ENCODE measurements at places on chromosomes 3 and 15.

DNA sequence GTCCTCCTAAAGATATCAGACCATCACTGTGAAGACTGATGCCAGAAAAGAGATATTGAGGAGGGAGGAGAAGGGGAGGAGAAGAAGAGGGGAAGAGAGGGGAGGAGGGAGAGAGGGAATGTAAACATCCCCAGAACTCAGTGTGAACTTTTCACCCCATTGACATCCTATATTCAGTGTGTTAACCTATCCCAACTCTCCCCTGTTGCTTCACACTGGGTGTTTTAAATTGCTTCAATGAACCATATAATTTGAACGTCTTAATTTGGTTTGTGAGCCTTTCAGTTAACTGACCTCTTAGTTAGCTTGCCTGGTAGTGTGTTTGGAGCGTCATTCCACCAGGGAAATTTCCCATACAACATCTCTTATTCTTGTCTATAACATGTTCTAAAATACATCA lies 29.8 kb upstream of the PTPRG start:
- DNase-seq = no peak

DNA sequence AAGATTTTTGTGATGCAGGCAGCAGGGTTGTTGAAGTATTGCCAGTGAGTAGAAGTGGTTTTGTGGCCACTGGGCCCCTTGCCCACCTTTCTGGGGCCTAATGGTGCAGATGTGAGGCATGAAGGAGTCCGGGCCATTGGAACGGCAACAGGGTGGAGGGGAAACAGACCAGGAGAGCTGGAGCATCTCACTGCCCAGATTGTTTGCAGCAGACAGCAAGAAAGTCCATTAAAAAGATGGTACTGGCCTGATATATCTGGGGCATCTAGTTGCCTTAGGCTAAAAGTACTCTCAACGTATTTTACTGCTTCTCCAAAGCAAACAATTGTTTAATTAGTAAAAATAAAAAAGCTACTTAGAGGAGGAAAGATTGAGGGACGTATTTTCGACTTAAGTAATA lies 298.4 kb downstream of the SATB1 start:
- DNase-seq = no peak

DNA sequence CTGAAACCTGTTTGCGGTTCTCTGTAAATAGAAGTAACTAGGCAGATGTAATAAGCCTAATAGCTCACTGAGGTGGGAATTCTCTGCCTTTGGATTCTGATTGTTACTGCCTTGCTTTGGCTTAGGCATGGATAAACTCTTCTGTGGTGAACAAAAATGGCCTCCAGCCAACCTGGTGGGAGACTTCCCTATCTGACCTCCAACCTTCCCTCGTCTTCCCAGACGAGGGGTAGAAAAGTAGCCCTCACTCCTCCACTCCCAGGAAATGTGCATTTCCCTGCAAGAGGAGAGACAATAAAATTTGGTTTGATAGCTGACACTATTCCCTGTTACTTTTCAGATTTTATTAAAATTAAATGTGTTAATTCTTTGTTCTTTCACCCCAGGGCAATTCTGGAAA lies 606 bp upstream of the CD96 start:
- DNase-seq = no peak

GRCh38 chr3:32340611-32341365 lies 50.9 kb upstream of the CMTM7 start:
- DNase-seq = no peak

DNA sequence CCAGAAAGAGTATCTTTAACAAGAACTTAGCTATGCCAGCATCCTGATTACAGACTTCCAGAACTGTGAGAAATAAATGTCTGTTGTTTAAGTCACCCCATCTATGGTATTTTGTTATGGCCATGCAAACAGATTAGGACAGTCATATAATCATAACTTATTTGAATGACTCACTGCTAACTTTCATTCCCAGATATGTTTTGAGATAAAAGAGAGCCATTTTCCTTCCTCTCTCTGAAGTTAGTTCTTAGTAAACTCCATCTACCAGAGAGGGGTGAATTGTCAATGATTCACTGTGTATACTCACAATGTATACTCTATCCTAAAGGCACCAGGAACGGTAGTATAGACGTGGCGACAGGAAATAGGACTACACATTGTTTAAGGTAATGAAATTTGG lies 179.4 kb upstream of the DPH6 start:
- DNase-seq = no peak

- DNase-seq = no peak
Observed at GRCh38 chr15:88674661-88675060, 35.8 kb downstream of the ISG20 start.

DNA sequence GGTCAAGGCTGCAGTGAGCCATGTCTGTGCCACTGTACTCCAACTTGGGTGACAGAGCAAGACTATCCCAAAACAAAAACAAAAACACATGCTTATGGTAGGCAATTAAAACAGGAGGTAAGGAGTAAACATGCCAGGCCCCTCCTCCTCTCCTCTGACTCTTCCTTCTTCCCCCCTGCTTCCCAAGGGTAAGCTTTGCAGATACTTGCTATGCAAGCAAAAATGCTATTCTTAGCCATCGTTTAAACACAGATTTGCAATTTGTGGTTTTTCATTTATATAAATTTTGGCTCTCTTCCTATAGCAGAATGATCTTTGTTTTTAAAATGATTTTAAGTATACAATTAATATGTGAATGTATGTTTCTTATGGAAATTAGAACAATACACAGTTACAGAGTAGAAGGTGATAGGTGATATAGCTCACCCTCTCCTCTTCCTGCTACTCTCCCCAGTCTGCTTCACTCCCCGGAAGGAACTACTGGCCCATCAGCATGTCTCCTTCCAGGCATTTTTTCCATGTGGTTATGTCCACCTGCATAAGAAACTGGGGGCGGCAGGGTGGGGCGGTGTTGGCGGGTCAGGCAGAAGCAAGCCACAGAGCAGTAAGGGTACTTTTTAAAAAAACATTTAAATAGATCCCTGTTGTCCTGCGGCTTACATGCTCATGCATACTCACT lies 42.1 kb downstream of the IGF1R start:
- no peak for DNase-seq

GRCh38 chr15:79430901-79431635 lies 1.1 kb upstream of the MINAR1 start:
- no peak for DNase-seq

DNA sequence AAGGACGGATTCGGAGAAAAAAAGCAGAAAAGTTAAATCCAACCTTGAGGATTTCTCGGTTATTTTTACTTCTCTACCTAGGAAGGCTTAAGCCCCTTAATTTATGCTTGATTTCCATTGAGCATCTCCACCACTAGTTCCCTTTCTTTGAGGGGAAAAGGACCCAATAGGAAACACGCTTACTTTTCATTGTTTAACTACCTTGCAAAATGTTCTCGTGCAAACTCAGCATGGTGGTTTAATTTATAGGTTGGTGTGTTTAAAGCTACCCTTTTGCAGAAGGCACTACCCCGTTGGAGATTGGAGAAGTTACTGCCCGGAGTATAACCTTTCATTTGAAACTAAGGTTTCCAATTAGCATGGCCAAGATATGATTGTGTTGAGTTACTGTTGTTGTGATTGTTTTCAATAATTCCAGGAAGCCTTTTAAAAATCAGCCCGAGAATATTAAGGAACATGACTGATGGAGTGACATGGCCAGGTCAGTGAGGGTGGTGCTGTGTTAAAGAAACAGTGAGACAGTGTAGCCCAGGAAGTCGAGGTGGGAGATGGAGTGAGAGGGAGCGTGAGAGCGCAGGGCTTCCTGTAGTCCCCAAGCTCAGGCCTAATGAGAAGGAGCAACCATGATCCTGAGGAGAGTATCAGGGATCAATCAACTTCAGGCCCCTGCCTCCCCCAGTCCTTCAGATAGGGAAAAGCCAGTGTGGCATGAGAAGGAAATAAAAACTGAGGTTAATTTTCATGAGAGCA lies 76.6 kb downstream of the AQP9 start:
- DNase-seq = no peak

GRCh38 chr3:62065985-62066693 lies 307.2 kb downstream of the FEZF2 start:
- no peak for DNase-seq

GRCh38 chr3:48588230-48588629 lies 6.9 kb downstream of the COL7A1 start:
- no peak for DNase-seq

GRCh38 chr3:119557877-119558269 lies 1.5 kb downstream of the CD80 start:
- DNase-seq = no peak

DNA sequence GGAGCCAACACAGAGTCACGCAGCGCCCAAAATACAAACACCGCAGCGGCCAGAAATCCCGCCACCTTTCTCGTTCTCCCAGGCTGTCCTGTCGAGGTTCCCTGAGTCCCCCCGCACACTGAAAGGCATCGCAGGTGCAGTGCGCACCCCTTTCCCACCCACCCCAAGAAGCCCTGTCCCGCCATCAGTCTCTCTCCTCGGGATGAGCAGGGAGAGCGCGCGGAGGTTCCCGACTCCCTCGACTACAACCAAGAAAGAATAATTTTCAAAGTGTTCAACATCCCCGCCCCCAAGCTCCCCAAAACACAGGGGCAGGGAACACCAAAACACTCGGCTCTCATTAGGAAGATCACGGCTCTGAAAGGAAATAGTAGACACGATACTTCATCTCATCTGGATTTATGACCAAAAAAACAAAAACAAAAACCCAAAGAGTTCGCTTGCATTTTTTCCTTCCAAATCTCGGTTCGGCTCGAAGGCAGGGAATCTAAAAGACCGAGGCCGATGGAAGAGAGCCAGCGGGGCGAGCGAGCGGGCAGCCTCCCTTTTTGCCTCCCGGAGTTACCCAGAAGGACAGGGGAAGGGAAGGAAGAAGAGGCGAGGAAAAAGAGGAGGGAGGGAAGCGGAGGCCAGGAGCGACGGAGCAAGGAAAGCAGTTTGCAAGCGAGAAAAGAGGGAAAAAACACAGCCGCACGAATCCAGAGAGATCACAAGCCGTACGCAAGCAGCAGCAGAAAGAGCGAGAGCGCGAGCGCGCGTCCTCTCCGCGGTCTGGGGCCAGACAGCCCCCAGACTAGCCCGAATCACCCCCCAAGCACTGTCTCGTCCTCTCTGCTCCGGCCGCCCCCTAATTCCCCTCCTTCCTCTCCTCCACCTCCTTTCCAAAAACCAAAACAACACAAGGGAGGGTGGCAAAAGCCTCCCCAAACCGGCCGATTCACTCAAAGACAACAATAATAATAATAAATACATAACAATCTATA lies 808 bp downstream of the BCL6 start:
- DNase-seq = no peak

- no peak for DNase-seq
Observed at GRCh38 chr3:146813496-146813895, 208.3 kb upstream of the PLSCR5 start.

DNA sequence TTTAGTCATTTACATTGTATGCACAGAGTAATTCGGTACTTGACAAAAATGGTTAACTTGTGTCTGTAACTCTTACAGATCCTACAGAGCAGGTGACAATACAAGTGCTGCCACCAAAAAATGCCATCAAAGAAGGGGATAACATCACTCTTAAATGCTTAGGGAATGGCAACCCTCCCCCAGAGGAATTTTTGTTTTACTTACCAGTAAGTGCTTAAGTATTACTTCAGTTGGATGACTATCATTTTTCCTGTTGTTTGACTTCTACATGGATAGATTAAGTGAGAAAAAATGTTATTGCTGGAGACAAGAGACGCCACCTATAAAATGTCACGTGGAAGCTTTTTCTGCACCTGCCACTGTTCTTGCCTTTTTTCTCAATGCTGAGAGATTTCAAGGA lies 173.2 kb downstream of the ALCAM start:
- no peak for DNase-seq

DNA sequence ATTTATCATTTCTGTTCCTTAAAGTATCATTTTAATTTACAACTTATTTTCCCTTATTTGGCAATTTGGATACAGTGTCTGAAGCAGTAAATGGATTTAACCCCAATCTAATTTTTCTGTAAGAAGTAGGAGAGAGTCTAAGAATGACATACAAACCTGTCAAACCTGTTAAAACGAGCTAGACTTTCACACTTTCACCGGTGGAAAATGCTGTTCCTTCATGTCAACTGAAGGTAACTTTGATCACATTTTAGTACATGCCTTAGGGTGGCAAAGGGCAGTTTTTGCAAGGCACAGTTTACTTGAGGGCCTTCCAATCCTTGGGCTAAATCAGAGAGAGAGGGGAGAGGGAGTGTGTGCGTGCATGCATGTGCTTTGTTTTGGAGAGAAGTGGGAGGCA lies 221.4 kb downstream of the THSD4 start:
- no peak for DNase-seq

GRCh38 chr3:138944929-138945708 lies 1.8 kb downstream of the FOXL2 start:
- DNase-seq = peak; percentile 59

GRCh38 chr3:40068636-40069035 lies 240.9 kb upstream of the EIF1B start:
- no peak for DNase-seq

DNA sequence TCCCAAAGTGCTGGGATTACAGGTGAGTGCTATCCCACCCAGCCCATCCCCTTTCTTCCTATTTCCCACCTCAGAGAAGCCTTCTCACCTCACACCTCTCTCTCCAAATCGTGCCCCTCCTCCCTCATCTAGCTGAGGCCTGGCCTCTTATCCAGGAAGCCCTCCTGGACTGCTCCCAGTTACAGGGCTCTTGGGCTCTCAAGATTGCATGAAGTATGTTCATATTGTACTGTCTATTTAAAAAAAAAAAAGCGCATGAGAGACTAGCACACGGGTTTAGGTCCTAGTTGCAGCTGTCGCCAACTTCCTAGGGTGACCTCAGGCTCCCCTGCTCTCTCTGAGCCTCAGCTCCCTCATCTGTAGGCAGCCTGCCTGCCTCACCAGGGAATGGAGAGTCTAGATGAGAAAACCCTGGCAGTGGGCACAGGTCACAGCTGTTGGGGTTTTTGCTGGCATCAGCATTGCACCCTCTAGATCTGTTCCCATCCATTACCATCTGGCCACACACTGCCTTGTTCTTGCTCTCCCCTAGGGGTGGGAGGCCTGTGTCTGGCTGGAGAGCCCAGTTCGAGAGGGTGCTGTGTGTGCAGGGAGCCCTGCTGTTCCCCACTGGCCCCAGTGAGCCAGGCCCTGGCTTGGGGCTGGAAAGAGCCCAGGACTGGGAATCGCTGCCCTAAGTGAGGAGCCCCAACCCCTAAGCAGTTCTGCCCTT lies 24.2 kb upstream of the C15orf39 start:
- no peak for DNase-seq

DNA sequence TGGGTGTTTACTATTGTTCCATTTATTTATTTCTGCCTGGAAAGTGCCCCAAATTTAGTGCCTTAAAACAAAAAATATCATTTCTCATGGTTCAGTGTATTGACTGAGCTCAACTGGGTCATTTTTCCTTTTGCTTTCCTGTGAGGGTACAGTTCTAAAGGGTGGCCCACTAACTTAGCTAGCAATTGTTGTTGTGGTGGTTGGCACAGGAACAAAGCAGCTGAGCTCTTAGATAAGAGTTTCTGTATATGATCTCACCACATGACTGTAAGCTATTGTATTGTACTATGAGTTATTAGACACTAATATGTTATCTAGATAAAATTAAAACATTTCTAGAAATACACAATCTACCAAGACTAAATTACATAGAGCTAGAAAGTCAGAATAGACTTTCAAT lies 1283.7 kb downstream of the OTOL1 start:
- DNase-seq = no peak

GRCh38 chr3:123732447-123732846 lies 147.6 kb upstream of the HACD2 start:
- no peak for DNase-seq
